Esophagus squamous epithelium (tissue), 5 donors: ENCODE measurements at places on chromosomes 4 and X. TPM values are rescaled to one million over a fixed set of nuclear protein-coding genes. Genes with fewer than 3 reads are reported as not detected.

IL3RA gene
- 12.3 TPM for total RNA-seq

NLRP2B gene
- total RNA-seq = not detected

C4orf51 gene
- not detected for total RNA-seq

DNA sequence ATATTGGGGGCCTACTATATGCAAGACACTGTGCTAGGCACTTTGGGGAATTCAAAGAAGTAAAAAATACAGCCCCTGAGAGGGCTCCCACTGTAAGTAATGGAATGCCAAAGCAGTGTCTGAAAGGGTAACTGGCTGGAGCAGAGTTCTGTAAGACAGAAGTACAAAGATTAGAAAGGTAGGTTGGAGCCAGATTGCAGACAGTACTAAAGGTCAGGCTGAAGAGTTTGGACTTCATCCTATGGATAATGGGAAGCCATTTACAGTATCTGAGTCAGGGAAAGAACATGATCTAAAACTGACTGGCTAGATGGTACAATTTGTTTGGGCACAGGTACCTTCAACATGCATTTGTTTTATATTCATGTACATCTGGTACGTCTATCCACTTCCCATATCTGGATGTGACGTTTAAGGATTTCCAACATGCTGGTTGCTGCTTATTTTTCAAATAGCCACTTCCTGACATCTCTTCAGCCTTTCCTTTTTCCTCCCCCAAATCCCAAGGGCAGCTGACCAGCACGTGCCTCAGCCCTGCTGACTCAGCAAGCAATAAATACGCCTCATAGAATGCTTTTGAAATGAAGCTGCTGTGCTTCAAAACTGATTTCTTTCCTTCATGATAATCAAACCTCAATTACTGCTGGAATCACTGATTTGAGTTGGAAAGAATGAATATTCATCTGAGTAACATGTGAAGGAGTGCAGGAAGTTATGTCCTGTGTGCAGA lies 9.5 kb downstream of the ENOX2 start:
- no peak overlapping the region for H3K4me3 ChIP-seq
- H3K4me1 ChIP-seq = no peaks in the 10 kb centered on the region
- no peaks in the 10 kb centered on the region for H3K27me3 ChIP-seq
- no peaks in the 10 kb centered on the region for H3K36me3 ChIP-seq
- H3K27ac ChIP-seq = no peak overlapping the region

GRCh38 chr4:165689159-165689558 lies 183.9 kb upstream of the TLL1 start:
- H3K36me3 ChIP-seq = no peaks in the 10 kb centered on the region
- H3K4me1 ChIP-seq = peaks cover 4% of the 10 kb centered on the region
- H3K27me3 ChIP-seq = no peaks in the 10 kb centered on the region

- DNase-seq = no peak
- H3K27ac ChIP-seq = no peak overlapping the region
- H3K36me3 ChIP-seq = peaks cover 3% of the 10 kb centered on the region
- H3K4me3 ChIP-seq = no peak overlapping the region
Observed at GRCh38 chr4:156764846-156765245, 206.8 kb downstream of the PDGFC start.
